ENCODE measurements at places on chromosomes 16 and 17. TPM values are rescaled to one million over a fixed set of nuclear protein-coding genes. Genes with fewer than 3 reads are reported as not detected.

Gene HAP1
- total RNA-seq = not detected

Gene CHST5
- 0.41 TPM for total RNA-seq

Gene ZG16
- total RNA-seq = not detected

Gene LRRC36
- total RNA-seq = 0.51 TPM

Gene PLCG2
- total RNA-seq = 7.6 TPM

Gene SLFN11
- total RNA-seq = 63.7 TPM

Gene CDC6
- total RNA-seq = 171 TPM

Gene TMEM235
- total RNA-seq = not detected

Gene GP1BA
- not detected for total RNA-seq

Gene TAC4
- not detected for total RNA-seq

Gene PLD6
- total RNA-seq = 9.9 TPM

Gene KRT17
- not detected for total RNA-seq

Gene SBK1
- 6.6 TPM for total RNA-seq

Gene TP53TG3C
- total RNA-seq = not detected

Gene KRT34
- total RNA-seq = not detected

Gene CCL7
- not detected for total RNA-seq

Gene LRRC75A
- total RNA-seq = 1.2 TPM

Gene OXLD1
- 45.3 TPM for total RNA-seq

Gene HNF1B
- not detected for total RNA-seq

Gene HOXB9
- 1.9 TPM for total RNA-seq

Gene TBX21
- total RNA-seq = 73.4 TPM

Gene CFAP52
- not detected for total RNA-seq

Gene ATP2C2
- total RNA-seq = not detected

Gene PRAC2
- not detected for total RNA-seq

Measured in activated CD4-positive, alpha-beta T cell treated with anti-CD3 and anti-CD28 coated beads for 36 hours (primary cell).